ENCODE measurements at places on chromosomes 3 and 15. TPM values are rescaled to one million over a fixed set of nuclear protein-coding genes. Genes with fewer than 3 reads are reported as not detected.

Gene CPNE9
- polyA plus RNA-seq: 6.1 TPM

Gene IGSF11
- polyA plus RNA-seq: 26.6 TPM

Gene GTF2E1
- 9.9 TPM for polyA plus RNA-seq

Gene FOXL2
- 0.95 TPM for polyA plus RNA-seq

Gene NEK4
- 35.4 TPM for polyA plus RNA-seq

Gene AMT
- polyA plus RNA-seq: 22.2 TPM

Gene TGM4
- polyA plus RNA-seq: 0.08 TPM

Gene KNG1
- polyA plus RNA-seq: 0.63 TPM

Gene TM4SF18
- polyA plus RNA-seq: 9.8 TPM

Gene KLHL18
- polyA plus RNA-seq: 29.0 TPM

Gene AGBL1
- 0.35 TPM for polyA plus RNA-seq

Data from spinal cord (tissue), 10 donors.